HFFc6 (cell line): ENCODE measurements at places on chromosomes 7 and 10. TPM values are rescaled to one million over a fixed set of nuclear protein-coding genes. Genes with fewer than 3 reads are reported as not detected.

DNA sequence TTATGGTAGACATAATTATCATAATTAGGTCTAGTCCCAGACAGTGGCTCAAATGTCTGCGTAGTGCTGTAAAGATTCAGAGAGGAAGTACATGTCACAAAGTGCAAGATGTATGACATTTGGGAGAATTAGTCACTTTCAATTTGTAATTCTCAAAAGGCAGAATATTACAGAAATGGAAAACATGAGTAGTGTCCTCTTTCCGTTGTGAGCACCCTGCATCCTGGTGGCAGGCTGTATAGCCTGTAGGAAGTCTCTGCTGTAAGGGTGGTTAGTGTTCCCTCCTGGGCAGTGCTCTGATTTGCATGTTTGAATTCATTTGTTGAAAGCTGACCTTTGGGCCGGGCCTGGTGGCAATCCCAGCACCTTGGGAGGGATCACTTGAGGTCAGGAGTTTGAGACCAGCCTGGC is 17.0 kb downstream of the CDK14 start:
- H3K4me3 ChIP-seq = no peak overlapping the region
- H3K4me1 ChIP-seq = peaks cover 6% of the 10 kb centered on the region
- no peak overlapping the region; the same call in 1 of the 2 replicates for H3K27ac ChIP-seq
- peaks cover 1% of the 10 kb centered on the region; the same call in 1 of the 2 replicates for H3K27me3 ChIP-seq
- no peak for DNase-seq
- H3K36me3 ChIP-seq = peaks cover 9% of the 10 kb centered on the region; the same call in 1 of the 2 replicates

GRCh38 chr7:51727441-51727840 is 410.8 kb upstream of the COBL start:
- H3K36me3 ChIP-seq = no peaks in the 10 kb centered on the region
- H3K4me1 ChIP-seq = no peaks in the 10 kb centered on the region
- H3K27ac ChIP-seq = no peak overlapping the region

GRCh38 chr7:155579565-155579964 is 33.2 kb upstream of the CNPY1 start:
- H3K4me3 ChIP-seq = no peak overlapping the region
- no peak for DNase-seq
- no peaks in the 10 kb centered on the region for H3K36me3 ChIP-seq
- peaks cover 23% of the 10 kb centered on the region for H3K27me3 ChIP-seq

DNA sequence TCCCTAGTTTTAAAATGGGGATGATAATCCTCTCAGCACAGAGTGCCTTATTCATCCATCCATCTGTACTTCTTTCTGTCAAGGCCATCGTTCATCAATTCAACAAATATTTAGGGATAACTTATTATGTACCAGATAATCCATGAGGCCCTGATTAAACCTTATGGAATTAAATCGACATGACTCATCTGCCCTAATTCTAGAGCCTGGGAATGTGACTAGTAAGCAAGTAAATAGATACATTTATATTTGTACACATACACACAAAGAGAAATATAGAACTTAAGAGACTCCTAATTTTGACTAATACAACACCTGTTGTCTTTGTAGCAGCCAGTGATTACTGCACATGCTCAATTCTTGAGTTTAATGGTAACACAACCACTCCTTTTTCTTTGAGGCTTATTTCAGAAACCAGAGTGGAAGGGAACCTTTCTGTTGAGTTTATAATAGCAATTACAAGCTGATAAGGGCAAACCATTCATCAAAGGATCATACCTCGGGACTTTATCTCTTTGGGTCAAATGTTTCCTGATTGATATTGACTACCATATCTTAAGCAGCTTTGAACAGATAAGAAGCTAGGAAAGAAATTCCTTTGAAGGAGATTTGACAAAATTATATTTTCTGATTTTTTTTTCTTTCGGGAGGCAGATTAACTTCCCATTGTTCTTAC is 122.7 kb downstream of the ARID5B start:
- no peak overlapping the region for H3K4me3 ChIP-seq
- no peak for DNase-seq
- H3K27me3 ChIP-seq = peaks cover 10% of the 10 kb centered on the region

GRCh38 chr10:42970451-42971250 is 106.2 kb upstream of the RET start:
- DNase-seq = no peak
- H3K4me1 ChIP-seq = no peaks in the 10 kb centered on the region
- H3K36me3 ChIP-seq = no peaks in the 10 kb centered on the region

- H3K27ac ChIP-seq = no peak overlapping the region
- H3K27me3 ChIP-seq = peaks cover 17% of the 10 kb centered on the region
- no peaks in the 10 kb centered on the region for H3K36me3 ChIP-seq
- H3K4me1 ChIP-seq = peaks cover 20% of the 10 kb centered on the region
- H3K4me3 ChIP-seq = no peak overlapping the region
Measured at GRCh38 chr10:75470901-75471300, 39.5 kb downstream of the LRMDA start.

- H3K36me3 ChIP-seq = peaks cover 14% of the 10 kb centered on the region
- H3K27ac ChIP-seq = no peak overlapping the region
- H3K27me3 ChIP-seq = peaks cover 5% of the 10 kb centered on the region; the same call in 1 of the 2 replicates
- H3K4me1 ChIP-seq = peaks cover 8% of the 10 kb centered on the region; the same call in 1 of the 2 replicates
- no peak for DNase-seq
- no peak overlapping the region for H3K4me3 ChIP-seq
Measured at GRCh38 chr10:44944354-44944753, 15.2 kb upstream of the RASSF4 start.

GRCh38 chr7:75961218-75961617 is 33.2 kb downstream of the TMEM120A start:
- H3K27me3 ChIP-seq = no peaks in the 10 kb centered on the region; the same call in 1 of the 2 replicates
- DNase-seq = no peak
- peaks cover 49% of the 10 kb centered on the region for H3K4me1 ChIP-seq
- H3K36me3 ChIP-seq = peaks cover 27% of the 10 kb centered on the region
- no peak overlapping the region for H3K4me3 ChIP-seq
- peak overlapping the region; percentile 51; the same call in 1 of the 2 replicates for H3K27ac ChIP-seq

- no peaks in the 10 kb centered on the region for H3K4me1 ChIP-seq
- no peaks in the 10 kb centered on the region for H3K36me3 ChIP-seq
- no peak for DNase-seq
- H3K27me3 ChIP-seq = no peaks in the 10 kb centered on the region; the same call in 1 of the 2 replicates
- H3K4me3 ChIP-seq = no peak overlapping the region
- H3K27ac ChIP-seq = no peak overlapping the region
Measured at GRCh38 chr10:127534074-127534473, 15.0 kb upstream of the NPS start.

DNA sequence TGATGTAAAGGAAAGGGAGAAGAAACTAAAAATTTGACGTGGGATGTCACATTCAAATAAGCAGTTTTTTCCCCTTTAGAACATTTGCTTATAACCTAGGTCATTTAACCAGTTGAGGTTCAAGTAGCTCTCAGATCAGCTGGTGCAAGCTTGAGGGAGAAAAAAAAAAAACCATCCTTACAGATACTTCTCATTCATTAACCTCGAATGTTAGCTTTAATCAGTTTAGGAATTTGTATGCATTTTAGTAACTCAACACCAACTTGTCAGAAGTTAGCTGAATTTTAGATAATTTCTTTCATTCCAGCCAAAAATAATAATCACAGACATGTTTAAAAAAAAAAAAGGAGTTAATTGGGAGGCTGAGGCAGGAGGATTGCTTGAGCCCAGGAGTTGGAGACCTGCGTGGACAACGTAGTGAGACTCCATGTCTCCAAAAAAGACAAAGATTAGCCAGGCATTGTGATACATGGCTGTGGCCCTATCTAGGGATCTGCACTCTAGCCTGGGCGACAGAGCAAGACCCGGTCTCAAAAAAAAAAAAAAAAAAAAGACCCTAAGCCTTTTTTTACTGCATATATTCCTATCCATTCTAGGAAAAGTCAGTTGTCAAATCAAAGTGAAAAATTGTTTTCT is 46.2 kb downstream of the BMPR1A start:
- H3K27ac ChIP-seq = 0 out of 2 replicates have a peak overlapping the region, but pooled peaks have one; percentile 26
- H3K4me1 ChIP-seq = peaks cover 49% of the 10 kb centered on the region
- no peak for DNase-seq
- H3K36me3 ChIP-seq = peaks cover 4% of the 10 kb centered on the region; the same call in 1 of the 2 replicates
- peaks cover 3% of the 10 kb centered on the region for H3K27me3 ChIP-seq

DNA sequence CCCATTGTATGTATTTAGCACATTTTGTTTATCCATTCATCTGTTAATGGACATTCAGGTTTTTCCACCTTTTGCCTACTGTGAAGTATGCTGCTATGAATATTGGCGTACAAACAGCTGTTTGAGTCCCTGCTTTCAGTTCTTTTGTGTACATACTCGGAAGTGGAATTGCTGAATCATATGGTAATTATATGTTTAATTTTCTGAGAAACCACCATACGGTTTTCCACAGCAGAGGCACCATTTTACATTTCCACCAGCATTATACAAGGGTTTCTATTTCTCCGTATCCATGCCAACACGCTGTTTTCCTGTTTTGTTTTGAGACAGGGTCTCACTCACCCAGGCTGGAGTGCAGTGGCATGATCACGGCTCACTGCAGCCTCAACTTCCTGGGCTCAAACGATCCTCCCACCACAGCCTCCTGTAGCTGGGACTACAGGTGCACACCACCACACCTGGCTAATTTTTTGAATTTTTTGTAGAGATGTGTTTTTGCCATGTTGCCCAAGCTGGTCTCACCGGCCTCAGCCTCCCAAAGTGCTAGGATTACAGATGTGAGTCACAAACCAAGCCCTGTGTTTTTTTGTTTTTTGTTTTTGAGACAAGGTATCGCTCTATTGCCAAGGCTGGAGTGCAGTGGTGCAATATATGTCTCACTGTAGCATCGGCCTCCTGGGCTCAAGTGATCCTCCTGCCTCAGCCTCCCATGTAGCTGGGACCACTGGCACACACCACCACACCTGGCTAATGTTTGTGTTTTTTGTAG is 22.1 kb upstream of the FBXW4 start:
- peaks cover 28% of the 10 kb centered on the region for H3K27me3 ChIP-seq
- H3K4me3 ChIP-seq = no peak overlapping the region; the same call in 1 of the 2 replicates
- no peak overlapping the region for H3K27ac ChIP-seq
- H3K4me1 ChIP-seq = no peaks in the 10 kb centered on the region
- H3K36me3 ChIP-seq = no peaks in the 10 kb centered on the region
- DNase-seq = no peak

DNA sequence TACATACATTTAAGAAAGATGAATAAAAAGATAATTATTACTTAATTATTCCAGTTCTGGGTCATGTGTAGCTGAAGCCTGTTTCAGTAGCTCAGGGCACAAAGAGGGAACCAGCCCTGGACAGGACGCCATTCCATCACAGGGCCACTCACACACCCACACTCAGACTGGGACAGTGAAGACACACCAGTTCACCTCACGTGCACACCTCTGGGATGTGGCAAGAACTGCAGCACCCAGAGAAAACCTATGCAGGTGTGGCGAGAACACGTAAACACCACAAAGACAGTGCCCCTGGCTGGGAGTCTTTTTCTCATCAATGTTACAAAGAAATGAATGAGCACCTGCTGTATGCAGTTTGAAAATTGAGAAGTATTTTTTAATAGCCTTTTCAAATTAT is 1.6 kb upstream of the IDI1 start:
- peaks cover 21% of the 10 kb centered on the region for H3K36me3 ChIP-seq
- no peak for DNase-seq
- H3K4me1 ChIP-seq = peaks cover 57% of the 10 kb centered on the region

DNA sequence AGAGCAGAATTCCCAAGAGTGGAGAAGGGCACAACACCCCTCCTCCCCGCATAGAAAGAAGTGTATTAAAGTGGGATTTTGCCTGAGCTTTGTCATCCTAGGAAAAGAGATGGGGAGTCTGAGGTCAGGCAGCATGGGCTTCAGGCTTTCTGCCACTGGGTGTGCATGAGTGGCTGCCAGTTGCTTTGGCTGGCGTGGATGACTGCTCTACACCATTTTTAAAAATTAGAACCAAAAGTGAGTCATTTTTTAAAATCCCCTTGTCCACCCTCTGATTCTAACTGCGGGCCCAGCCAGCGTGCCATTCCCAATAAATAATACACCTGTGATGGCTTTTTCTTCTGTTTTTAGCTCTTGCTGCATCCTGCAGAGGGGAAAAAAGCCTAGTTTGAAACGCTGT is 13.4 kb downstream of the SLC29A3 start:
- H3K4me3 ChIP-seq = no peak overlapping the region
- no peaks in the 10 kb centered on the region for H3K36me3 ChIP-seq
- DNase-seq = no peak
- no peaks in the 10 kb centered on the region for H3K4me1 ChIP-seq
- no peak overlapping the region for H3K27ac ChIP-seq

DNA sequence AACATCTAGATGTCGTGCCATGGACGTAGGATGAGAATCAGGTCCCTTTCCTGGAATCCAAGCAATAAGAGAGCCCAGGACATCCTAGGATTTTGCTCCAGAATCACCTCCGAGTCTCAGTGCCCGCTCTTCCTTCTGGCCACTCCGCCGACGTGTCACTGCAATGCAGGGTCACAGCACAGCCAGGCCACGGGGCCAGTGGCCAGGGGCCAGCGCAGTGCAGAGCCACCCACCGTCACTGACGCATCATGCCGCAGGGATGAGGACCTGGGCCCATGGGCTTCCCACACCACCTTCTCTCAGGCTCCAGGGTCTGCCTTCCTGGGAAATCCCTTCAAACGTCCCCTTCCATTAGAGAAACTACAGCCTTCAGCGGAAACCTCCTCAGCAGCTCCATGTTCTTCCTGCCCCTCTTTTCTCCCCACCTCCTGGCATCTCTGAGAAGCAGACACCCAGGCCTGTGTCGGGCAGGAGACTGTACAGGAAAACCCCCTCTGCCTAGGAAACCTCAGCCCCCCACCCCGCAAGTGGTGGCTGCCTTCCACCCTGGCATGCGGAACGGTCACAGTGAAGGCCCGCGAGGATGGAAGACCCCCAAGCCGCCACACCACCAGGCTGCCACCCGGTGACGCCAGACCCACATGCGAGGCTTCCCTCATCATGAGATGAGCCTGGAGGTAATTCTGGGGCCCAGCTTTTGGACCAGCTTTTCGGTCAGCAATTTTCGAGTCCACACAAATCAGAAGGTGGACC is 32.1 kb downstream of the STK32C start:
- no peak overlapping the region for H3K4me3 ChIP-seq
- peaks cover 26% of the 10 kb centered on the region for H3K27me3 ChIP-seq
- H3K36me3 ChIP-seq = no peaks in the 10 kb centered on the region
- DNase-seq = no peak

DNA sequence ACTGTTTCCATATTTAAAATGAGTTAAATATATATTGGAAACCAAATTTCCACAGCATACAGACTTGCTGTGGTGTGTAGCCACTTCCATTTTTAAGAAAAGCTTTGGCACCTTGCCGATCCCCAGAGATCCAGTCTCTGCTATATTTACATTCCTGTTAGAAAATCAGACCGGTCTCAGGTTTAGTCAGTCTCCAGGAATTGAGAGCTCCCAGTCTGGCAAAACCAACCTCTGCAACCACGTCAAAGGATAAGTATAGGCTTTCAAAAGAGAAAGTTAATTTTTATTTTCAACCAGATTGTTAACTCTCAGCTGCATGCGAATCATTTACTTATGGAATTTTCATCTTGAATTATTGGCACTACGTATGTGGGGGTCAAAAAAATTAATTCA is 28.2 kb downstream of the PUS7 start:
- no peaks in the 10 kb centered on the region; the same call in 1 of the 2 replicates for H3K27me3 ChIP-seq
- peak overlapping the region; percentile 83 for H3K4me3 ChIP-seq
- peaks cover 3% of the 10 kb centered on the region; the same call in 1 of the 2 replicates for H3K36me3 ChIP-seq

The OR6B1 gene
- total RNA-seq = not detected in 2 replicates

The ANXA8 gene
- 0.33 to 0.74 TPM (median 0.57 TPM) in 3 replicates for total RNA-seq

The PNLIPRP2 gene
- not detected in 3 replicates for total RNA-seq

The HOGA1 gene
- total RNA-seq = 0.28 to 0.66 TPM (median 0.41 TPM) in 3 replicates

The CDHR1 gene
- not detected in 3 replicates for total RNA-seq

The CRTAC1 gene
- total RNA-seq = not detected in 3 replicates

The SYCE1 gene
- not detected in 3 replicates for total RNA-seq

The FAM180A gene
- total RNA-seq = 5.0 to 53.7 TPM (median 10.9 TPM) in 3 replicates

The LRWD1 gene
- total RNA-seq = 24.2 and 26.5 TPM in 2 replicates
